ENCODE measurements at places on chromosomes 7 and 10.

- no peak for DNase-seq
Observed at GRCh38 chr10:131635564-131636015, 265.2 kb upstream of the PPP2R2D start.

- DNase-seq: no peak
Observed at GRCh38 chr10:34192646-34193045, 622.5 kb downstream of the PARD3 start.

GRCh38 chr10:49081547-49082275 lies 33.6 kb downstream of the VSTM4 start:
- no peak for DNase-seq

DNA sequence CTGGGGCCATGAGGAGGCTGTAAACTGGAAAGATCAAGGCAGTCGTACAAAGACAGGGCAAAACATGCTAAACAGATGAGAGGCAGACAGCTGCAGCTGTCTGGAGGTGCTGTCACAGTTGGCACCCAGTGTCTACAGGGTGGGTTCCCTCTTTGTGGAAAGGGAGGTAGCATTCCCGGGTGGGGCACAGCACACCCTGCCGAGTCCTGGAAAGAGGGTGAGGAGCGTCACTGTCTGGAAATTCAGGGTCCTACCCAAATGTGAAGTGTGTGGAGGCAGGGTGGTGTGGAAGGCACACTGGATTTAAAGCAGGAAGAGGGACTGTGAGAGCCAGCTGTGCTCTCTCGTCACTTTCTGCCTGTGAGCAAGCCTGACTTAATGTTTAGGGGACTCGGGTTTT lies 356.2 kb downstream of the SDK1 start:
- DNase-seq: no peak

GRCh38 chr10:10946801-10947200 lies 70.9 kb upstream of the CELF2 start:
- DNase-seq: no peak

- no peak for DNase-seq
Observed at GRCh38 chr7:84803979-84804378, 382.9 kb downstream of the SEMA3D start.

- no peak for DNase-seq
Observed at GRCh38 chr7:2722591-2722990, 34.6 kb downstream of the AMZ1 start.

GRCh38 chr10:97940534-97940933 lies 89.9 kb downstream of the CRTAC1 start:
- no peak for DNase-seq

GRCh38 chr10:71211775-71212317 lies 524 bp upstream of the UNC5B start:
- no peak for DNase-seq

GRCh38 chr7:44377681-44378421 lies 52.5 kb upstream of the CAMK2B start:
- DNase-seq: no peak

GRCh38 chr7:16786257-16786656 lies 18.5 kb downstream of the AGR2 start:
- no peak for DNase-seq

GRCh38 chr10:50044941-50045664 lies 22.7 kb upstream of the WASHC2A start:
- no peak for DNase-seq

- DNase-seq: no peak
Observed at GRCh38 chr10:70674560-70675495, 2.5 kb downstream of the ADAMTS14 start.

DNA sequence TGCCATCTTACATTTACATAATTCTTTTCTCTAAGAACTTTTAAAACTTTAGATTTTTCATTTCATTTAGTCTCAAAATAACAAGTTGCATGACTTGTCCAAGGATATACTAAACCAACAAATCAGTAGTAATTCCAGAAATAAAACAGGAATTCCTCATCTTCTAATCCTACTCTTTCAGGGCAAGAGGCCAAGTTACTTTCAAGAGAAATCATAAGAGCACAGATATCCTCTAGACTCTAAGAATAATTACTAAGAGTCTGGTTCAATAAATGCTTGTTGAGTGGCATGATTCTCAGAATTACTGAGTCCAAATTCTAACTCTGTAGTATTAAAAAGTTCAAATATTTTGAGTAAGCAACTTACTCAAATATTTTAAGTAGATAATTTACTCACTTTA lies 12.9 kb downstream of the PDZD8 start:
- no peak for DNase-seq

DNA sequence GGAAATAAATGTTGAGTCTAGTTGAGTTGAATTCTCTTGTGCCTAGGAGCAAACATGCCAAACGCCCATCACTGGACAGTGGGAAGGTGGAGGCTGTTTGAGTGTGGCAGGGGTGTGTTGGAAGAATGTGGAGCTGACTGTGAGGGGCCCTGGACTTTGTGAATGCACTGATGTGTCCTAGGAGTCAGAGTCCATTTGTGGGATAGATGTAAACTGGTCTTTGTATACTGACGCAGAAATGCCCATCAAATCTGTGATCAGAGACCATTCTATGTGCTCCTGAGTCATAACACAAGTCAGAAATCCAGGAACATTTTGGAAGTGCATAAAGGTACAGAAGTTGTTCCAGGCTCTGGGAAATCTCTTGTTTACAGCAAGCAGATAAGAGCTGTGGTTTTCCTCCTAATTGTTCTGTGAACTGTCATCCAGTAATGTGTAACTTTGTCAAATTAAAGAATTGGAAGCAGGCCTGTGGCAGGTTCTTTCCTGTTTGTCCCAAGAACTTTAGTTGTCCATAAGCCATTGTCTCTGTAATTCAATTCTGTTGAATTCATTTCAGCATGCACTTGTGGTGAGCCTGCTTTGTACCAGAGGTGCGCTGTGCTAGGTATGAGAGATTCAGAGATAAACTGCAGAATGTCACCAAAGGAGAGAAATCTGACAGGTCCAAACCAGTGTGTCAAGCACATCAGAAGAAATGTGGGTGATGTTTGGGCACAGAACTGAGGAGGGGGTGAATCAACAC lies 7.6 kb downstream of the PRXL2A start:
- no peak for DNase-seq

GRCh38 chr7:98878365-98879197 lies at the start of gene TRRAP:
TSS of gene TRRAP (plus strand) at chr7:98878532. CDS start at chr7:98881151, 2,619 bp downstream.
- peak; percentile 68 for DNase-seq

- no peak for DNase-seq
Observed at GRCh38 chr7:22566592-22566991, 66.6 kb upstream of the STEAP1B start.

- DNase-seq: no peak
Observed at GRCh38 chr10:71211053-71211452, 1.3 kb upstream of the UNC5B start.

DNA sequence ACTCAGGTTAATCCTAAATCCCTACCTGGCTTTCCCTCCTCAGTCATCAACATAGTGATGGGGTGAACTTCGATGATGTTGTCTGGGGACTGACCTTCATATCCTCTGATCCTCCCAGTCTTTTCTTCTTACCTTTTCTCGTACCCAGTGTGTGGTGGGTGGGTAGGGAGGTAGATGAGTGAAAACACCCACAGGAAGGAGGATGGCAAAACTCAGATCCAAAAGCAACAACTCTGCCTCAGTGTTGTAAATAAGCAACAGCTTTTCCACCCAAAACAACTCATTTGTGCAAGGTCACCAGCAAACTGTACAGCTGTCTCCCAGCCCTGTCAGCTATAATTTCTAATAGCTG lies 38.6 kb downstream of the VOPP1 start:
- no peak for DNase-seq

GRCh38 chr7:21184942-21185652 lies 242.8 kb upstream of the SP4 start:
- DNase-seq: no peak

DNA sequence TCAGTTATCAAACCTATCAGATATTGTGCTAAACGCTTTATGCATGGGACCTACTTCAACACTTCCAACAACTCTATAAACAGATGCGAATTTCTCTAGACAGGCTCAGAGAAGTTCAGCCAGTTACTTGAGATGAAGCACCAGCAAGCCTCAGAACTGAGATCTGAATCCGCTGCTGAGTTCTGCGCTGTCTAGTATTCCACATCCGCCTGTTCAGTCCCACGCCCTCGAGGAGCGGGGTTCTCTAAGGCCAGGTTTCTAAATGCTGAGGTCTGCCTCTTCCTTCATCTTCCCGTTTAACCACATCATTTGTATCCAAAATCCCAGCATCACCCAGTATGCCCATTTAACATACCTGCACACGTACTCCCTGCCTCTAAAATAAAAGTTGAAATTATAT lies 297.8 kb upstream of the ZNF32 start:
- no peak for DNase-seq

DNA sequence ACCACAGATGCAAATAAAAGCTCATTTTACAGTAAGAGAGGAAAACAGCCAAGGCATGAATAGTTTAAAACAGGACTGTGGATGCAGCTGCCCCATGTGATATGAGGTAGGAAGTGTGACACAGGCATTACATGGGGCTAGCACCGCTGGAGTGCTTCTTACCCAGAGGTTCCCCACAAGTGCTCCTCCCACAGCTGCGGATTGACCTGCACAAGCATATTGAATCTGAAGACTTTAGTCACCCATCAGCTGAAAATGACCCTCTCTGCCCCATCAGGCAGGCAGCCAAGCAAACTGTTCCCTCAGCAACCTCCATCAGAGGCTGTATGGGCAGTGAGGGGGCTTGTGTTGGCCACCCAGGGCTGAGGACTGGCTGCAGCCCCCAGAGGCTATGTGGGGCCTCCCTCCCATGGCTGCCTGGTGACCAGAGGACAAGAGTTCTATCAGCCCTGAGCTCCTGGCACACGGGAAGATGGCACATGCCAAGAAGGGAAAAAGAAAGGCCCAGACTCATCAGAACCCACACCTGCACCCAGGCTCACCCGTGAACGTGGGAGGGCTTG lies 98.7 kb downstream of the TCERG1L start:
- no peak for DNase-seq

DNA sequence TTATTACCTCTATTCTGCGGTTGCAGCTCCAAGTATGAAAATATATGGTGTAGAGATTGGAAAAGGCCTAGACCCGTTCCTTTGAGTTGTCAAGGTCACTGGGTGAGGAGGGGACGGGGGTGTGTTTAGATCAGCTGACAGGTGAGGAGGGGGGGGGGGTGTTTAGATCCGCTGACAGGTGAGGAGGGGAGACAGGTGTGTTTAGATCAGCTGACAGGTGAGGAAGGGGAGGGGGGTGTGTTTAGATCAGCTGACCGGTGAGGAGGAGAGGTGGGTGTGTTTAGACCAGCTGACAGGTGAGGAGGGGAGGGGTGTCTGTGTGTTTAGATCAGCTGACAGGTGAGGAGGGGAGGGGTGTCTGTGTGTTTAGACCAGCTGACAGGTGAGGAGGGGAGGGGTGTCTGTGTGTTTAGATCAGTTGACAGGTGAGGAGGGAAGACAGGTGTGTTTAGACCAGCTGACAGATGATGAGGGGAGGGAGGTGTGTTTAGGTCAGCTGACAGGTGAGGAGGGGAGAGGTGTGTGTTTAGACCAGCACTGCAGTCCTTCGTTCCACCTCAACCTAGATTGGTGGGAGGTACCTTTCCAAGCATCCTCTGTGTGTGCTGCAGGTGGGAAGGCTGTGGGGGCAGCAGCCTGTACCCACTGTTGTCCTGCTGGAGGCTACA lies 655.0 kb upstream of the ADARB2 start:
- no peak for DNase-seq

DNA sequence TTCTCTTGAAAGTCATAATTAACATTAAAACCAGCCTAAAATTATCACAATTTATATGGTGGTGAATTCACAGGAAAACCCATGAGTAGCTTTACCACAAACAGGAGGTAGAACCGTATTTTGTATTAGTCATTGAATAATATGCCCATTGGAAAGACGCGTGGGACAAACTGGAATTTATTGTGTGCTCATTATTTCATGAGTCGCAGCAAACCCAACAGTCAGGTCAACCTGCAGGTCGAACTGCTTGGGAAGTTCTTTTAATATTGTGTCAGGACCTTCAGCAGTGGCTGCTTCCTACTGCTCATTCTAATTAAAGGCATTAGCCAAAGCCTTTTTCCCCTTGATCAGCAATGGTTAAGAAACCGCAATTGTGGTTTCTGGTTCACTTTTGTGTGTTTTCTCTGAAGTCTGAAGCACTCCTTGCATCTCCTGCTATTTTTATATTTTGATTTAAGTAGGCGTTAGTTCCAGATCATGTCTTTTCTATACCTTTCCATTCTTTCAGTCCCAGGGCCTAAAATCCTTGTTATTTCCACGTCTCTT lies 100.1 kb downstream of the RAB11FIP2 start:
- no peak for DNase-seq

GRCh38 chr7:156578978-156579430 lies 61.6 kb upstream of the RNF32 start:
- DNase-seq: no peak

DNA sequence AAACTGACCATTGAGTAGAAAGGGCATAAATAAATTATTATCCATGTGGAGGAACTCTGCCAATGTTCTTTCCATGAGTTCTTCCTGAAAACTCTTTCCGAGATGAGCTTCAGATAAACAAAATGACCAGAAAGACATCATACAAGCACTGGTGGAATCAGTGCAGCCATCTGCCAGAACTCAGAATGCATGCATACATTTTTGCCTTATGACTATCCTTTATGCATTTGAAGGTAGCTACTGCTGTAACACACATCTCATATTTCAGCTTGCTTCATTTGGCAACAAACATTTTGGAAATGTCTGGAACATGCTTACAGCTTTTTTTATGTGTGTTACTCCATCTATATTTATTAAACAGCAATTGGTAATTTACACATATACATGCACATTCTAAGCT lies 448.9 kb downstream of the PLXDC2 start:
- no peak for DNase-seq
